ENCODE measurements at places on chromosomes 4 and X.

- DNase-seq, result no peak
Measured at GRCh38 chr4:148834804-148835631, 392.8 kb upstream of the NR3C2 start.

- DNase-seq, result no peak
Measured at GRCh38 chrX:39212456-39212855, 411.2 kb downstream of the MID1IP1 start.

GRCh38 chr4:8722556-8722955 is 130.0 kb downstream of the CPZ start:
- DNase-seq, result no peak

- DNase-seq, result no peak
Measured at GRCh38 chr4:155608225-155608885, 58.3 kb upstream of the GUCY1A1 start.

Measured in vagina (tissue), 2 donors.